ENCODE measurements at places on chromosomes 4 and X.
A peak's percentile ranks its signal among the peaks of the same experiment; 100 is the strongest.

GRCh38 chrX:18424482-18425198 is 768 bp upstream of the CDKL5 start:
- DNase-seq: peak; percentile 14

DNA sequence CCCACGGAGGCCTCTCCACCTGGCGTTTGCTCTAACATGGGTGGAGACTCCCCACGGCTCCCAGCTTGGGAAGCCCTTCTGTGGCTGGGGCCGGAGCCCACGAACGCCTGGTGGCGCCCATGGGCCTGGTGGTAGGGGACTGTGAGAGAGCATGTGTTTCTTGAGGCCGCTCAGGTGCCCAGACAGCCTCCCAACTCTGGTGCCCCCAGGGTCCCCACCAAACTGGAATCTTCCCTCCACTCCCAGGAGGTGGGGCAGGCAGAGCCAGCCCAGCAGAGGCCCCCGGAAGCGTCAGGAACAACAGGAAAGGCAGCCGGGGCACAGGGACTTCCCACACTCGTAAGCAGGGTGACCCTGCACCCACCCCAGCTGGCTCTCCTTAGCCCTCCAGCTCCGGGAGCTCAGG is 33.3 kb upstream of the FGFR3 start:
- no peak for DNase-seq

GRCh38 chr4:57076646-57077045 is 33.5 kb downstream of the IGFBP7 start:
- DNase-seq: no peak

DNA sequence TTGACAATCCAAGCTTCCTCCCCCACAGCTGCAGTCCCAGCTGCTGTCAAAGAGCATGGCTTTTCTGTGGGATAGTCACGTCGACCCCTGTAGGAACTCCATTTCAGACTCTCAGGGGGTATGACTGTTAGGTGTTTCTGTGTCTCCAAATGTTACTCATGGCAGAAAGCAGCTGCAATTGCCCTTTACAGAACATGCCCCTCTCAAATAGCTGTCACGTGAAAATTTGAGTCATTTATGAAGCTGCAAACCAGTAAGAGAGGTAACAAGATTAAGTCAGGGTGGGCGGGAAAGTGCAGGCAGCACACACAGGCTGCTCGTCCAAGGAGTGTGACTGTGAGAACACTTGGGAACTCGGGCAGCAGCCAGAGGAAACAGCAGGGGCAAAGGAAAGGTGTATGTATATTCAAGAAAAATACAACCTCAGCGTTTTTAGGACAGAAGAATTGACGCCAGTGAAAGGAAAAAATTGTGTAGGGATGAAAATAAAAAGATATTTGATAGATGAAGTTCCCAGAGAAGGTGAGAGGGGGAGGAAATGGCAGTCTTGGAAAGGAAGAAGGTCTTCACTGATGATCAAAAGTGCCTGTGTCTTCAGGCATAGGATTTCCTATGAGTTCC is 66.5 kb upstream of the TMEM184C start:
- no peak for DNase-seq

DNA sequence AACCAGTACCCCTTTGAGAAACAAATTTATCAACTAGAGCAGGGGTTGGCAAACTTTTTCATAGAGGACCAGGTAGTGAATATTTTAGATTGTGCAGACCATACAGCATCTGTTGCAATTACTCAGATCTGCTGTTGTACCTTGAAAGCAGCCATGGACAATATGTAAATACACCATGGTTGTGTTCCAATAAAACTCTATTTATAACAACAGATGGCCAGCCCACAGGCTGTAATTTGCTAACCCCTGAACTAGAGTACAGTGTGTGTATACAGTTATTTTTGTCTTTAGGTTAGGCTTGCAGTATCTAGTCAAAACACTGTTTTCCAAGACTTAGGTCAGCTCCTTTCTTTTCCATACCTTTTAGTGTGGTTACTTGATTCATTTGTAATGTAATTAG is 54.4 kb downstream of the PHKA1 start:
- no peak for DNase-seq

GRCh38 chr4:1950369-1950768 is 58.4 kb downstream of the NELFA start:
- DNase-seq: no peak
